Anterior cingulate cortex (tissue), 58 donors: ENCODE measurements at places on chromosomes 4 and X.

- DNase-seq = no peak
These were observed 17.7 kb downstream of the OTUD5 start for GRCh38 chrX:48939524-48940228.

DNA sequence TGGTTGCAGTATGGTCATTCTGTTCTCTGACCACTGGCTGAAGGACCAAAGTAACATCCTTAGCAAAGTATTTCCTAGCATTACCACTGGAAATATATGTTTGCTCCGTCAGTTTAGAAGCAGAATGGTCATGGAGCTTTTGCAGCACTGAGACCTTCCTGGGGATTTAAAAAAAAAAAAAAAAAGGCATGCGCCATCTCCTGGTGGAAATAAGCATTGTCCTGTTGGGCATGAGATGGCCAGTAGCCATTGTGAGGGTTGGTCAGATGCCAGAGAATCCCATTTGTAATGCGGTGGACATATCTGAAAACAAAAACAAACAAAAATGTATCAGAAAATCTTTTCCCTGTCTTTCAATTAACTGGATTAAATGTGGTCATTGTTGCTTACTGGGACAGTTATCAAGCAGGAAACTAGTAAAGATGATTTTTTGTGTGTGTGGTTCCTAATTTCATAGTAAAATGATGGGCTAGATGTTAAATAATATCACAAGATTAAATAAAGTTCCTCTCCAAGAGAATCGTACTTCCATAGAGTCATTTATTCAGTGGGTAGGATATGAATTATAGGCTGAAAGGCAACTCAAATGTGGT lies 139.6 kb downstream of the SOWAHB start:
- DNase-seq = no peak

- no peak for DNase-seq
These were observed 14.5 kb upstream of the PRRG3 start for GRCh38 chrX:151680805-151681204.

DNA sequence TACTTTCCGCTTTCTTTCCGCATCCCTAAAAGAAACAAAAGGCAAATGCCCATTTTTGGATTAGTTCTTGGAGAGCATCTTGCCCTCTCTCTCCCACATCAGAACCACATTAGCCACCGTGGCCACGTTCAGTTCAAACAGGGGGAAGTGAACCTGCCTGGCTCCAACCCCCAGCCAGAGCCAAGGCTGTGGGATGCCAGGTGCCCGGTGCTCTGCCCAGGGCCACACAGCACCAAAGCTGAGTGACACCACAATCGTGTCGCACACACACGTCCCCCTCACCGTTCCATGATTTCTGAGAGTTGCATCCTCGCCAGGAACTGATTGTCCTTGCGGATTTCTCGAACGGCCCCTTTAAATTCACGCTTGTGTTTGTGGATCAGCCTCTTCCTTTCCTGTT lies 24.3 kb downstream of the NOP14 start:
- DNase-seq = no peak

- DNase-seq = no peak
These were observed 34.1 kb downstream of the EXOC1 start for GRCh38 chr4:55887594-55887993.

DNA sequence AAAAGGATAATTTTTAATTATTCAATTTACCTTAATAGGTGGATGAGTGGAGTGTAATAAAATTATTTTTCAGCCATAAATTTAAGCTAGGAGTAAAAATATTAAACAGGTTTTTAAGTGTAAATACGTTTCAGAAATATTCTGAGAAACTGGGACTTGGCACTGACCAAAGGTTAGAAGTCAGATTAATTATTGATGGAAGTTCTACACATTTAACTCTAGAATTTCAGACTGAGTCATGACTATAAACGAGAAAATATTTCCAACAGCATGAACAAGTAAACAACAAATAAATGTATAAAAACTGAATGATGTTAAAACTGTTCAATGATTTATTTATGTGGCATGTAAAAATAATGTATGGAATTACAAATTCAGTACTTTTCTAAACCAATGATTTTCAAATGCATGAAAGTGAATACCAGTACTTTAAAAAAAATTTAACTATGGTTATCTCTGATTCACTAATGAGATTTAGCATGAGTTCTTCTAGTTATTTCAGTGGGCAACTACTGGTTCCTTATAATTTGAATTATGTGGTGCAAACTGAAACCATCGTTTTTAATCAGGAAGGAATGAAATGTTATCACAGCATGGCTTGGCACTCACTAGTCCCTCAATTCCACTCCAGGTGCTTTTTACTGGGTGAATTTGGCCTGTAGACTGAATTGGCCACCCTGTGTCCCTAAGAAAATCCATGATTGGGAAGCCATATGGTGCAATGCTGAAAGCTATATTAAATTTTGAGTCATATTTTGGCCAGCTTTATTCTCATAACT lies 244.2 kb downstream of the FSTL5 start:
- no peak for DNase-seq

DNA sequence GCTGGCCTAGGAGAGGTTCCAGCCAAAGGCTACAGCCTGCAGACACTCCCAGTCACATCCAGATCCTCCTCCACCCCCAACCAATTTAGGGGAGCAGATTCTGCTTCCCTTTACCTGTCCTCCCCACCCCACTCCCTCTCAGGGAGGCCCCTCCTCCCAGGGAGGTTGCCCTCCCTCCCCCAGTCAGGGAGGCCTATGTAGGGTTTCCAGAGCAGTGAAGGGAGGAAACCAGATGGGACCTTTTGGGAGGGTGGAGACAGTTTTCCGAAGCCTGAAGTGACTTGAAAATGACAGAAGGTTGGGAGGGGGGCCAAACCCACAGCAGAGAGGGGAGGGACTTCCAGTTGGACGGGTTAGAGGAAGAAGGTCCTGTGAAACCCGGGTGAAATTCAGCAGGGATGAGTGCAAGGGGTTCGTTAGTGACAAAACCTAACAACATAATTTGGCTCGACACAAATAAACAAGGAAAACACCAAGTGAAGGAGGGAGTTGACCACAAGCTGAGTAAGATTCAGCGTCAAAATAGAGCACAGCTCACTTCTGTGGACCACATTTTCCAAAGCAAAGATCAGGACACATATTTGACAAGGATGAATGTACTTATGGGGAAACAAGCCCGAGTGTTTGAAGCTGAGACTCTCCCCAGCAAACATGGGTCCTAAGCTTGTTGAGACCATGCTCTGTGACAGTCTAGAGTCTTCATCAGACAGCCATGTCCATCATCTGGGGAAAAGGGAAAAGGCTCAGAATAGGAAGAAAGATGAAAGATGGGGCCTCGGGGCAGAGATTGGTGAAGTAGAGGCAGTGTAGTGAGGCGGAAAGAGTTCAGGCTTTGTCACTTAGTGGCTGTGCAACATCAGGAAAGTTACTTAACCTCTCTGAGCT lies 46.4 kb downstream of the PRPS1 start:
- DNase-seq = no peak

GRCh38 chr4:44872246-44872645 lies 145.9 kb upstream of the GNPDA2 start:
- no peak for DNase-seq

GRCh38 chr4:147846318-147847155 lies 114.6 kb downstream of the ARHGAP10 start:
- no peak for DNase-seq

DNA sequence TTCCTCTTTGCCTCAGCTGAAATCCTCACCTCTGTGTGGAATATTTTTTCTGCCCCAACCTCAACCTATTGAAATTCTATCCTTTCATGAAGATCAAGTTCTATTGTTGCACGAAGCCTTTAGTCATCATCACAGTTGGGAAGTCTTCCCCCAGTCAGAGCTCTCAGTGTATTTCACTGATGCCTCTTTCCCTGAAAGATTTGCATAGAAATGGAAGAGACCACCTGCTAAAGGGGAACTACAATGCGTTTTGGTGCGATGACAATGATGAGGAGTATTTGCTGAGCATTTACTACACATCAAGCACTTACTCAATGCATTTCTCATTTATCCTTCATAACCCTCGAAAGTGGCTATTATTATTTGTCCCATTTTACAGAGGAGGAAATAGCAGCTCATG lies 151.2 kb upstream of the KLF3 start:
- no peak for DNase-seq

GRCh38 chrX:30981968-30982367 lies 89.9 kb downstream of the FTHL17 start:
- no peak for DNase-seq

DNA sequence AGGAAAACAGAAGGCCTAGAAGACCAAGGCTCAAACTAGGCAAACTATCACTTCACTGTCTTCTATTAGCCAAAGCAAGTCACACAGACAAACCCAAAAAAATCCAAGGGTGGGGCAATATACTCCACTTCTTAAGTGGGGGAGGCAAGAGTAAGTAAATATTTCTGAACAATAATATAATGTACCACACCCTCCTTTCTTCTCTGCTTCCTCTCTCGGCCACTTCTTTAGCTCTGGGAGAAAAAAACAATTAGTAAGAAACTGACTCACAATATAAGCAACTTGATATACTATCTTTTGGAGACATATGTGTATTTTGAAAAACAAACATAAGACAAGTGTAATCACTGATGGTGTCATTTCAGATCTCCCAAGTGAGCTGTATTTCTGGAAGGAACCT lies 14.8 kb downstream of the DCAF8L1 start:
- DNase-seq = no peak

- DNase-seq = no peak
These were observed 55.7 kb downstream of the IL15 start for GRCh38 chr4:141692081-141692480.

DNA sequence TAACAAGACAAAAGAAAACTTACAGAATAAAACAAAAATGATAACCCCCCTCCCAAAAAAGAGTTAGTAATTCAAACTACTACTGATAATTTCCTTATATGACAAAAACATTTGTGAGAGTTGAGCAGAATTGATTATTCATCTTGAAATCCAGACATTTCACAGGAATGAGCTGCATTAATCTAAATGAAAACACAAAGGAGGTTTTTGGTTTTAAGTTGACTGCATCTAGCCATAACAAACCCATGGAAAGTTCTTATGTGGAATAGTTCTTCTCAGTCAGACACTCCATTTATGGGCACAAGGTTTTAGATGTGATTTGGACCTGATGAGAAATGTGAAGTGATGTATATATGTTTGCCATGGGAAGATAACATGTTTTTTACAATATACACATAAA lies 95.4 kb downstream of the VCX2 start:
- DNase-seq = no peak

DNA sequence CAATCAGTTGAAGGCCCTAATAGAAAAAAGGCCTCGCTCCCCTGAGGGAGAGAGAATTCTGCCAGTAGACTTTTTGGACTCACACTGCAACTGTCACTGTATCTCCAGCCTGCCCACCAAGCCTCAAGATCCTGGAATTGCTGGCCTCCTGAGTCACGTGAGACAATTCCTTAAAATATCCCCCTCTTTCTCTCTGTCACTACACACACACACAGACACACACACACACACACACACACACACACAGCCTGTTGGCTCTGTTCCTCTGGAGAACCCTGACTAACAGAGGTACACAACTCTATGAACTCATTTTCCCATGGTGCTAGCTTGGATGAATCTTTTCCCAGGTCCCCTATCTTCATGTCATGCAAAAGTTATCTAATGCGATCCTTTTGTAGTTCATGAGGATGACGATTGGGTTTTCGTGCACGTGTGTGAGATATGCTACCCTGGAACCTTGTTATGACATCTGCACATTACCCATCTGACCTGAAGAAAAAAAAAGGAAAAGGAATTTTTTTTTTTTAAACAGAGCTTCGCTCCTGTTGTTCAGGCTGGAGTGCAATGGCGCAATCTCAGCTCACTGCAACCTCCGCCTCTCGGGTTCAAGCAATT lies 13.7 kb downstream of the CLRN2 start:
- DNase-seq = no peak

GRCh38 chr4:177239878-177240277 lies 69.8 kb upstream of the NEIL3 start:
- no peak for DNase-seq

GRCh38 chr4:108950158-108950915 lies 187.5 kb upstream of the ETNPPL start:
- no peak for DNase-seq

DNA sequence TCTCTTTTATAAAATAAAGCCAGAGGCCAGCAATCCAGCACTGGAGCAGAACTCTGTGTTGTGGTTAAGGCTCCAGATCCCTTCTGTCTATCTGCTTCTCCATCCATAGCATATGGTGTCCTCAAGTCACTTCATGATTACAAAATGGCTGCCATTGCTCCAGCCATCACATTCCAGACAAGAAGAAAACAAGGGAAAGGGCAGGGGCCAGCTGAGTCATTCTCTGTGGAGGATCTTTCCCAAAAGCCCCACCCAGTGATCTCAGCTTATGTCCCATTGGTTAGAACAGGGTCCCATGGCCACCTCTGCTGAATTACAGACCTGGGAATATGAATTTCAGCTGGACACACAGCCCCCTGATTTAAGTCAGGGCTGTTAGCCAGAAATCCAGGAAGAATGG lies 34.1 kb upstream of the MAN2B2 start:
- DNase-seq = no peak

GRCh38 chr4:52657618-52658501 lies 1.2 kb downstream of the USP46 start:
- DNase-seq = peak; percentile 75

DNA sequence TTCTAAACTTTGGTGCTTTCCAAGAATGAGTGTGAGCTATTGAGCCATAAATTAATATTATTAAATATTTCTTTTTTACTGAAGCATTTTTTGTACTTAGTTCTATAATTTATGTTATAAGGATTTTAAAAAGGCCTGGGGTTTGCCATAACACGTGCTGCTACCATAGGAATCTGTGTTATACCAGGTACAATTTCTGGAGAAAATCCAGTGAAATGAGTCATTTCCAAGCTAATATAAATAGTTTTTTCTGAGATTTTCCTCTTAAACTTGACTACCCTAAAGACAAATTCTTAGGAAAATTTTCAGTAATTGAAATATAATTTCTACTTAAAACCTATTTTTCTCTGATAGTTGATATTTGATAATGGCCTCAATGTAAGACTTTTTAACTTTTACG lies 130.8 kb downstream of the TLL1 start:
- no peak for DNase-seq

DNA sequence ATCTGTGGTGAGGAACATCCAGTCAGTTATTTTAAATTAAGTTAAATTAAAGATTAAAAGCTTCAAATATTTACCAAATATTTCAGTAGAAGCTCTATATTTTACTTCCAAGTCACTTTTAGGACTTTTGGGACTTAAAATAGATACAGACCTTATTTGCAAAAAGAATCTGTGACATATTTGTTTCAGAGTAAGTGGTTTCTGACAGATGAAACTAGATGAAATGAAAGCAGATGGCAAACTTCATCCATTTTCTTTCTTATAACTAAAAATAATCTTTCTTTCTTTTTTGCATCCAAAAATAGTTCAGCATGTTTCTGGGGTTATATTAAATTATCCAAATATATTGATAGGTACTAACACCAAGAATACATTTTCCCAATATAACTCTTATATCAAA lies 6.6 kb upstream of the UTP3 start:
- DNase-seq = no peak

- no peak for DNase-seq
These were observed 2.3 kb downstream of the HCFC1 start for GRCh38 chrX:153969125-153969903.

- no peak for DNase-seq
These were observed 124.0 kb upstream of the STIM2 start for GRCh38 chr4:26736621-26737020.
